ENCODE measurements at places on chromosomes 3 and 15.

- DNase-seq = no peak
Observed at GRCh38 chr3:60216462-60217075, 1034.7 kb downstream of the FHIT start.

GRCh38 chr3:109265295-109265694 lies 51.0 kb downstream of the DPPA2 start:
- no peak for DNase-seq

DNA sequence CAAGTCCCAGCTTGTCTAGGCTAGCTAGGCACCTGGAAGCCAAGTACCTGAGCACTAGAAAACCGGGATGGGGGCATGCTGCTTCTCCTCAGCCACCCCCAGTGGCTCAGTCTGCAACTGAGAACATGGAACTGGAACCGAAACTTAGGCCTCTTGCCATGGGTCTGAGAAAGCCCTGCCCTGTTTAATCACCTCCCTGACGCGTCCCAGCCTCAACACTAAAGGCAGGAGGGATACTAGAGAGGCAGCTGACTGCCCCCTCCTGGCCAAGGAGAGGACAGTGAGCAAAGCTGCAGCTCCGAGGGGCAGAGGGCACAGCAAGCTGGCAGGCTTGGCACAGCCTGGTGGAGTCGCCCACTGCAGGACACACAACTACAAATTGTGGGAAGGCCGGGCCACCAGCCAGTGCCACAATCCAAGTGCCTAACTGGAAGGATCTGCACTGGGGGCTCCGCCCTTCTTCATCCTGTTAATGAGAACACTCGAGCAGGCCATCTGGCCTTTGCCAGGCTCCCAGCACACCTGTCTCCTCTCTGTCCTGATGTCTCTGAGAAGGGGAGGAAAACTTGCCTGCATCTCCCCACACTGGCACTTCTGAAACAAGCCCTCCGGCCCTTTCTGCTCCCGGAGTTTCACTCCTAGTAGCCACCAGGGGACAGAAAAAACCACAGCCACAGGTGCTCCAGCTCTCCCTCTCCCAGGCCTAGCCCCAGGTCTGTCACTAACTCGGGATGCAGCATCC lies 53.7 kb downstream of the BDH1 start:
- peak; percentile 52 for DNase-seq

DNA sequence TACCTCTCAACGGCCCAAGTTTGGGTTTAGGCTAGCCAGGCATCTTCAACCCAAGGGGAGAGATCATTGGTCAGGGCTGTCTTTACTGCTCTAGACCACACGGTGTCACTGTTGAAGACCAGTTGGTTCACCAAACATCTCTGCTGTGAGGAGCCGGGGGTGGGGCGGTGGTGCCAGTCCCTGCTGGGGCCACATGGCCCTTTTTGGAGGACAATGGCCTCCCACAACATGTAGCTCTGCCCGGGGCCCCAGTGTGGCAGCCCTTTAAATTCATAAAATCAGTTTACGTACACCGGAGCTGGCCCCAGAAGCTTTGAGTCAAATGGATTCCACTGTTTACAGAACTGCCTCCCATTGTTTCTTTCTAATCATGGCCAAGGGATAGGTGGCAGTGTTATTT lies 19.1 kb upstream of the TM4SF18 start:
- peak; percentile 22 for DNase-seq

DNA sequence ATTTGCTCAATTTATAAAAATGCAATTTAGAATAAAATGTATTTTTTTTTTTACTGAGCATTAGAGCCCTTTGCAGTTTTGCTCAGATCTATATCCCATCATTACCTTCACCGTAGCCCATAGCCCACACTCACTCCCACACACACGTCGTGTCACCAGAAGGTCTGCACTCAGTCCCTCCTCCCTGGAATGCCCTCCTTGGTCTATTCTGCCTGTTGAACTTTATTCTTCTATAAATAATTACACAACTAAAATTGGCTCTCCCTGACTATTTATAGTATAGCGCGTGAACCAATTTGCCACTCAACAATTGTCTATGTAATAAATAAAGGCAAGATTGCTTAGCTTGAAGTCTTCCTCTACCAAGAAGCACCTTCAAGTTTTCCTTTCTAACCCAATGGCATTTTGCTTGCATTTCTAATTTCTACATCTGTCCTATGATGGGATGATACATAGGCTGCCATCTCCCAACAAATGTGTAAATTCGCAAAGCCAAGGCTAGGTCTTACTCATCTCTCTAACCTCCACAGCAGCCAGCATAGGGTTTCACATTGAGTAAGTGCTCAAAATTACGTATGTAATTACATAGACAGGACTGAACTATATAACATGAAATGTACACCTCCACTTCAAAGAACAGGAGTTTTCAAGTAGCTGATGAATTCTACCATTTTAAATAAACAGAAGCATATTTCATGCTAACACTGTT lies 172.0 kb upstream of the HES1 start:
- no peak for DNase-seq

- DNase-seq = no peak
Observed at GRCh38 chr3:127888564-127889107, 26.4 kb upstream of the KBTBD12 start.

Measured in GM12864 (cell line).